Fibroblast of lung (primary cell): ENCODE measurements at places on chromosomes 12 and 14. TPM values are rescaled to one million over a fixed set of nuclear protein-coding genes. Genes with fewer than 3 reads are reported as not detected.

LUM gene
- 217 and 240 TPM in 2 replicates for total RNA-seq

DNAH10 gene
- 0.26 and 0.33 TPM in 2 replicates for total RNA-seq

RHOJ gene
- 1.2 and 4.1 TPM in 2 replicates for total RNA-seq

NAV3 gene
- total RNA-seq: 50.3 and 60.6 TPM in 2 replicates

IGFBP6 gene
- total RNA-seq: 592 and 973 TPM in 2 replicates

KRT75 gene
- total RNA-seq: not detected in 2 replicates

SYT1 gene
- 0.51 and 2.1 TPM in 2 replicates for total RNA-seq

DEPDC4 gene
- 1.0 and 1.2 TPM in 2 replicates for total RNA-seq

RPL6 gene
- 679 and 950 TPM in 2 replicates for total RNA-seq

VWF gene
- total RNA-seq: 0.26 and 1.7 TPM in 2 replicates

C14orf132 gene
- total RNA-seq: 41.1 and 48.6 TPM in 2 replicates

MMP19 gene
- total RNA-seq: 3.3 and 7.1 TPM in 2 replicates

MEG3 gene
- 95.0 and 182 TPM in 2 replicates for total RNA-seq

SPX gene
- 0.50 and 1.3 TPM in 2 replicates for total RNA-seq

KRT5 gene
- total RNA-seq: not detected in 2 replicates
